ENCODE measurements at places on chromosomes 12 and 14.

DNA sequence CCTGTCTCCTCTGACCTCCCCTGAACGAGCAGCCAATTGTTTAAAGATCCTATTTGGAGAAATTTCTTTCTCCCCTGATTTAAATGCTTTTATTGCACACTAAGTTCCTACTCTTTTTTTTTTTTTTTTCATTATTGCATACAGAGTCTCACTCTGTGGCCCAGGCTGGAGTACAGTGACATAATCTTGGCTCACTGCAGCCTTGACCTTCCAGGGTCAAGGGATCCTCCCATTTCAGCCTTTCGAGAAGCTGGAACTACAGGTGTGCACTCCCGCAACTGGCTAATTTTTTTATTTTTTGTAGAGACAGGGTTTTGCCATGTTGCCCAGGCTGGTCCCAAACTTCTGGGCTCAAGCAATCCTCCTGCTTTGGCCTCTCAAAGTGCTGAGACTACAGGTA lies 5.2 kb upstream of the P2RX7 start:
- no peak for DNase-seq

DNA sequence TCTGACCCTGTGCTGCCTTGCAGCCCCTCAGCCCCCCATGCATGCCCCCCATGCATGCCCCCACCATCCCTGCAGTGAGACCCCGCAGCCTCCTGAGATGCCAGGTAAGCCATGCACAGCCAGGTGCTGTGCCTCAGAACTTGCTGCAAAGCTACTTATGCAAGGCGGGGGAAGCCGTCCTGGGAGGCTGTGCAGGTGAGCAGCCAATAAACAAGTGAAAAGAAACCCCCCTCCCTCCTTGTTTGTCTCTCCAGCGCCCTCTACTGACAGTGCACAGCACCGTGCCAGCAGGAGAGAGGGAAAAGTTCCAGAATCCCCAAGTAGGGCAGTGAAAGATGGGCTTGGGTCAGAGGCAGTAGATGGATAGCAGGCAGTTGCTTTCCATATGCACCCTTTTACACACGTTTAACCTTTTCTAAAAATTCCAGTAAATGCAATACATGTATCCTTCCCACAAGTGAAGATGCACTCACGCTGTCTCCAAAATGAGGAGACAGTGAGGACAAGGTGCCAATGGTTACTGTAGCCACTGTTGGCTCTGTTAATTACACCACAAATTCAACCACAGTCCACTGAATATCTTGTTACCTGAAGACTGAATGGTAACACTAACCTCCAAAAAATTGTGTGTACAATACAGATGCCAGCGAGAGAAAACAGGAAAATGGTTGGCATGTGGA lies 18.0 kb downstream of the TNFAIP2 start:
- no peak for DNase-seq

DNA sequence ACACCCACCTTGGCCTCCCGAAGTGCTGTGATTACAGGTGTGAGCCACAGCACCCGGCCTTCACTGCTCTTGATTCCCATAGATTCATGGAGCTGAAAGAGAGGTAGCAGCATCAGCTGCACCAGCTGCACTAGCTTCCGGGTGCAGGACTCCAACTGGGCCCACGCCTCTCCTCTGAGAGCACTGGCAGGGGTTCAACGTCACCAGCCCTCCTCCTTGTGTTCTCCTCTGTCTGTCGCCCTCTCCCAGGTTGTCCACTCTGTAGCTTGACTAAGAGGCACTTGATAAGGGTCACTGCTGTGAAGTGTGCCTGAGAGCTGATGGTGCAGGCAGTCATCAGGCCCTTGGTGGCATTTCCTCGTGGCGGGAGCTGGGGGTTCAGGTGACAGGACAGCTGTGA lies 28.3 kb downstream of the MLXIP start:
- DNase-seq: no peak

GRCh38 chr12:92553389-92553788 lies 149.4 kb upstream of the PLEKHG7 start:
- DNase-seq: no peak

DNA sequence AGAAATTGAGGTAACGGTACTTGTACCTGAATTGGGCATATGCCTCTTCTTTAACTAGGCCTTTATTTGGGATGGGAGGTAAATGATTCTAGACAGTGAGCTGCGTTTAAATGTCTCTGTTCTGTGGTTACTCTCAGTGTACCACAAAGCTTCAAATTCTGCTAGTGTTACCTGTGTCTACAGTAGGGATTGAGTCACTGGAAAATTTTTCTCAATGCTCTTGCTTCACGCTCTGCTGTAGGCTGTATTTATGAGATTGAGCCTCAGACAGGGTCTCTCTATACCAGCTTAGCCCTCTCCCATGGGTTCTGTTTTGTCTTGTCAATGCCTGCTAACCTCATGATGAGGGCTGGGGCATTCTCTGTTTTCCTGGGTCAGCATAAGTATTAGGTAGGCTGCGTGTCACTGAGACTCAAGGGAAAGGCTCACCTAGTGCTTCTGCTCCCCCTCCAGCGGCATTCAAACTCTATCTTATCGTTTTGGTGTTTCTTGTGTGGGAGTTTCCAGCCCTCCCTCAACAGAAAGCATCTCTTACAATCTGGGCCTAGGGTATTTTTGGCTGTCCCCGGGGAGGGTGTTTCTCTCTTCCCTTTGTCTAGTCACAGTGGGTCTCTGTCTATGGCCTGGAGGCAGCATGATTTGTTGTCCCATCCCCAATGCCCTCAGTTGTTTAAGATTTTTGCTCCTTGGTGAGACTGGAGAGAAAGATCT lies 285.8 kb downstream of the ADGRD1 start:
- DNase-seq: no peak

- DNase-seq: no peak
Measured at GRCh38 chr14:33184587-33184986, 245.9 kb downstream of the NPAS3 start.

- DNase-seq: no peak
Measured at GRCh38 chr14:96455588-96455987, 46.6 kb upstream of the PAPOLA start.

GRCh38 chr12:26680727-26681455 lies 152.1 kb downstream of the ITPR2 start:
- DNase-seq: peak; percentile 39

GRCh38 chr12:62930546-62931425 lies 4.2 kb downstream of the PPM1H start:
- no peak for DNase-seq

Data from astrocyte of the cerebellum (primary cell).